ENCODE measurements at places on chromosomes 3 and 15.

GRCh38 chr3:131047582-131047981 lies 20.9 kb downstream of the NEK11 start:
- DNase-seq: no peak

DNA sequence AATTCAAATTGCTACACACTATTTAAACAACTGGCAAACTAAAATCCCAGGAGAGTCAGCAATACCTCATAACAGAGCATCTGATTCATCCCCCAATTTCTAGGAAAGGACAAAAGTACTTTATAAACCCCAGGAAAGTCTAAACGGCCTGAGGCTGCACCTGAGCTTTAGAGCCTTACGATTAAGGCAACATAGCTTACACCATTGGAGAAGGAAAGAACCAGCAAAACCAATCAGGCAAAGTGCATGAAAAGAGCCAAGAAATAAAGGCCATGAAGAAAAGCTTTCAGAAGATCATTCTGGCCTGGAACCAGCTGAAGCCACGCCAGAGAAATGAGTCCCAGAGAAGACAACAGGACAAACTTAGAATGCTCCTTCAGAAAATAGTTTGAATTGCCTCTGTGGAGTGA lies 48.1 kb downstream of the PTPN9 start:
- no peak for DNase-seq

- no peak for DNase-seq
These were observed 9.2 kb downstream of the FYCO1 start for GRCh38 chr3:45986303-45986982.

DNA sequence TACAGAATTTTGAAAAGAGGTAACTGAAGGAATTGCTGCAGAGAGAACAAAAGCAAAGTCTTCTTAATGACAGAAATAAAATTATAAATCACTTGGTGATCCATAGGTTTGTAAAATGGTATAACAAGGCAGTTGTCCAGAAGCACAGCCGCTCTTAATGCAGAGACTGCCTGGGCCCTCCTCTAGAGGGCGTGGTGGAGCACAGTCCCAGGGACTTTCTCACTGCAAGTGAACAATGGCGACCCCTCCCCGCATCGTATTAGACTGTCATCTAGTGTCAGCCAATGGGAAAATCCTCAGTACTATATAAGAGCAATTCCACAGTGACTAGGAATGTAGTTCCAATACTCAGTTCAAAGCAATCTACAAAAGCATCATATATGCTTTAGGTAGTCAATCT lies 26.4 kb upstream of the ZBED2 start:
- no peak for DNase-seq

DNA sequence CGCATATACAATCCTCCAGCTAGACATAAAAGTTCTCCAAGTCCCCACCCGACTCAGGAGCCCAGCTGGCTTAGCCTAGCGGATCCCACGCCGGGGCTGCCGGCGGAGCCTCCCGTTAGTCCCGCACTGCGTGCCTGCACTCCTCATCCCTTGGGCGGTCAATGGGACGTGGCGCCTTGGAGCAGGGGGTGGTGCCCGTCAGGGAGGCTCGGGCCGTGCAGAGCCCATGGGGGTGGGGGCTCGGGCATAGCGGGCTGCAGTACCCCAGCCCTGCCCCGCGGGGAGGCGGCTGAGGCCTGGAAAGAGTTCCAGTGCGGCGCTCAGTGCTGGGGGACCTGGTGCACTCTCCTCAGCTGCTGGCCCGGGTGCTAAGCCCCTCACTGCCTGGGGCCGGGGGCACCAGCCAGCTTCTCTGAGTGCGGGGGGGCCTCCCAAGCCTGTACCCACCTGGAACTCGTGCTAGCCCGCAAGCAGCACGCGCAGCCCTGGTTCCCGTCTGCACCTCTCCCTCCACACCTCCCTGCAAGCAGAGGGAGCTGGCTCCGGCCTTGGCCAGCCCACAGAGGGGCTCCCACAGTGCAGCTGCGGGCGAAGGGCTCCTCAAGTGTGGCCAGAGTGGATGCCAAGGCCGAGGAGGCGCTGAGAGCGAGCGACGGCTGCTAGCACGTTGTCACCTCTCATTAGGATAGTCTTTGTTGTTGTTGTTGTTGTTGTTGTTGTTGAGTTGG lies 12.2 kb upstream of the CCDC50 start:
- no peak for DNase-seq

DNA sequence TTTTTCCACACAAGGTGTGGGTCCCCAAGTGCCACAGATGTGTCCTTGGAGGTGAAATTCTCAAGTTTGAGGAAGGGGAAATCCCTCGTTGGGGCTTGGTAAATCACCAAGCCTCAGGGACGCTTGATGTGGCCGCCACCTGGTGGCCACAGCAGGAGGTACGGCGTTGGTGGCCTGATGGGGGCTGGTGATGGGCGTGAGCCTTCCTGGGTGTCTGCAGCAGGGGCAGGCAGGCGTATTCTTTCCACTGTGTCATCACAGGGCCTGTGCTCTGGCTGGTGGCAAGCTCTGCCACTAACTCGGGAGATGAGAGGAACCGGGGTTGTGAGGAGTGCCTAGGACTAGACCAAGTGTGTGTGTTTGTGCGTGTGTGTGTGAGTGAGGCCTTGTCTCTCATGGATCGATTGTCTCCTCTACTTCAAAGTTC lies 4.2 kb downstream of the ACOX2 start:
- DNase-seq: peak; percentile 48

DNA sequence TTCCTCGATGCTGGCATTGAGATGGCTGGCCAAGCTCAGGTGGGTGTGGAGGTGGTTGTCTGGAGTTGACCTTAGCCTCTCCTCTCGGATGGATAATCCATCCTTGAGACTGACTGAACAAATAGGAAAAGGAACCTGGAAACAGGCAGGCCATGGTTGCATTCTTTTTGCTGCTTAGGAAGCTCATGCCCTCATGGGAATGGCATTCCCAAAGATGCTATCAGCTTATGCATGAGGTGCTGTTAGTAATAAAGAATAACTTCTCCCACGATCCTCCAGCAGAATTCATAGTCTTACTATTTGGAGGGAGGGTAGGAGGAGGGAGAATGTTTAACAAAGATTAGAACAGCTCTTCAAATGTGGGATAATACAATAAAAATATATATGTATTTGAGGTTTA lies 303.0 kb upstream of the TPM1 start:
- DNase-seq: no peak

DNA sequence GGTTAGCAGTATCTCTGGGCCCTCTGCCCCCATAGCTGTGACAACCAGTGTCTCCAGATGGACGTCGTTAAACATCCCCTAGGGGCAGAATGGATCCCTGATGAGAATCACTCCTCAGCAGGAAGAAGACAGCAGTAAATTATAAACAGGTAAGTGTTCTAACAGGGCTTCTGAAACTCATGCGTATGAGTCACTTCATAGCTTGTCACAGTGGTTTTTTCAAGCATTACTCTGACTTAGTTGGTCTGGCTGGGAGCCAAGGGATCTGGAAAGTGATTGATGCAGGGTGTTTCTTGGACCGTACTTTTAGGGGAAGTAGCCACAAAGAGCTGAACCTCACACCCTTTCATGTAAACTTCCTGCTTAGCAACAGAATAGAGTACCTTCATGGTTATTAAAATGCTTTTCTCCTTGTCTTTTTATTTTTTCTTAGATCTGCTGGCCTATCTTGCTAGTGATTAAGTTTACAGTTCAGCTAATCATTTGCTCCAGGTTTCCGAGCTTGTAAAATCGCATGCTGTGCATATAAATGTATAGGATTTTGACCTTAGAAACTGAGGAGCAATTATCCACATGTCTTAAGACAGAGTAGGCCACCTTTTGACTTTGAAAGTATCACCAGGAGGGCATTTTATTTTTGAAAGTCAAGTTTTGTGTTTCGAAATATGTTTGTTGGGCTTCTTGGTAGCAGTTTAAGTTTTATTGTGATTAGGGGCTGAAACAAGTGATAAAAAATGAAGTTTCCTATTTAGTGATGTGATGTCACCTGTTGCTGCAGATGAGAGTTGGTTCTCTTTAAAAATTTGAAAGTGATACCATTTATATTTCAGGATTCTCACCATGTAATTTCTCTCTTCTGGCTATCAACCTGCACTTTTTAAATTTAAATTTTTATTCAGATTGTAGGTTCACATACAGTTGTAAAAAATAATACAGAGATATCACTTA lies 333.9 kb downstream of the PTPRG start:
- no peak for DNase-seq
